ENCODE measurements at places on chromosomes 2 and 18. TPM values are rescaled to one million over a fixed set of nuclear protein-coding genes. Genes with fewer than 3 reads are reported as not detected.

DNA sequence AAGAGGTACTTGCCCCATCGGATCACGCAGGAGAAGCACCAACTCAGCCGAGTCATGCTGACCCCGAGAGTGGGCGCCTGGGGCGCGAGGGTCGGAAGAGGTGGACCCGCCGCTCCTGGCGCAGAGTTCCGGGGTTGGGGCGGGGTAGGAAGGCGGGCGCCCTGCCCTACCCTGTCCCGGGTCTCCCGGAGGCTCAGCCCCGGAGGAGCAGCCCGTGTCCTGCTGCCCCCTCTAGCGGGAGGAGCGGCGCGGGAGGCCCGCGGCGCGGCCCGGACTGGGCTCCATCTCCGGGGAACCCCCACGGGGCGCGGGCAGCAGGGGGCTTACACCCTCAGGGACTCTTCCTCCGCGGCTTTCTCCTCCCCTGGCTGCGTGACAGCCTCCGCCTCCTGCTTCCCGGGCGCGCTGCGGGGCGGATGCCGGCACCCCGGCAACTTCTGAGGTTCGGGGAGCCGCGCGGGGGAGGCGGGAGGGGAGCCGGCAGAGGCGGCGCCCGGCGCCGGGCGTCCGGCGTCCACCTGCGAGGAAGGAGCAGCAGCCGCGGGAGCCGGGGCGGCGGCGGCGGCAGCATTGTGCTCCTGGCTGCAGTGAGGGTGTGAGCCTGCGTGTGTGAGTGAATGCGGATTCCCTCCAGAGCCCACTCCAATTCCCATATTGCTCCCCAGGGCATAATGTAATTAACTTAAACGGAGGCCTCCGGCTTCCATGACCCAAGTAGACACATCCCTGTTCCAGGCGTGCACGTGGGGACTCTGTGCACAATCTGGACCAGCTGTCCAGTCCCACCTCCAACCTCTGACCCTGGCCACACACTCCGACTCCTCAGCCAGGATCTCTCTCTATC lies 7.6 kb upstream of the TNS1 start:
- DNase-seq, result no peak

DNA sequence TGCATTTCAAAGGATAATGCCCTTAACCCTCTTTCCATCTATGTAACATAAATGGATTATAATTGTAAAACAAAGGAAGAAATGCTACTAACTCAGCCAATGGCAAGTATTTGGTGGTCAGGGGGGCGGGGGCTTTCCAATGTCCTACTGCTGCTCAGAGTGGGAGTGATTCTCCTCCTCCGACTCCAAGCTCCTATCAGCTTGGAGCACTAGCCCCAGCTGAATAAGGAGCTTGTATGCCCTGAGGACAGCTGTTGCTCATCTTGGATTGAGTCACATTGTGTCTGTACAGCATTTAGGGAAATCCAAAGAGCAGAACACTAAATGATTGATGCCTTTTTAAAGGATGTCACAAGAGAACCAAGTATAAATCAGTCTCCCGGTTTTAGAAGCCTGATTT lies 105.6 kb upstream of the ZNF521 start:
- DNase-seq, result no peak

The CFAP53 gene
- total RNA-seq, result 0.18 TPM

The NRBP1 gene
- total RNA-seq, result 137 TPM

DNA sequence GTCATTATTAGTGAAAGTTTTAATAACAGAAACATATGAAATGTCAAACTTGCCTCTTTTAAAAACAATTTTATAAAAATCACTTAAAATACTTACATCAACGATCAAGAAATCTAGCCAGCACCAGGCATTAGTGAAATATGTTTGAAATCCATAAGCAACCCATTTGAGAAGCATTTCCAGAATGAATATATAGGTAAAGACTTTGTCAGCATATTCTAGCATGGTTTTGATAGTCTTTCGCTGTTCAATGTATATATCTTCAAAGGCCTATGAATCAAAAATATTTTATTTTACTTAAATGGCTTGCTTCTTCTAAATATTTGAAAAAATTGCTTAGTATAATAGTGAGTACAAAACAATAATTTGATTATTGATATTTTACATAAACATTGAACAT lies 91.1 kb downstream of the SCN3A start:
- DNase-seq, result no peak

The TUBA3D gene
- not detected for total RNA-seq

DNA sequence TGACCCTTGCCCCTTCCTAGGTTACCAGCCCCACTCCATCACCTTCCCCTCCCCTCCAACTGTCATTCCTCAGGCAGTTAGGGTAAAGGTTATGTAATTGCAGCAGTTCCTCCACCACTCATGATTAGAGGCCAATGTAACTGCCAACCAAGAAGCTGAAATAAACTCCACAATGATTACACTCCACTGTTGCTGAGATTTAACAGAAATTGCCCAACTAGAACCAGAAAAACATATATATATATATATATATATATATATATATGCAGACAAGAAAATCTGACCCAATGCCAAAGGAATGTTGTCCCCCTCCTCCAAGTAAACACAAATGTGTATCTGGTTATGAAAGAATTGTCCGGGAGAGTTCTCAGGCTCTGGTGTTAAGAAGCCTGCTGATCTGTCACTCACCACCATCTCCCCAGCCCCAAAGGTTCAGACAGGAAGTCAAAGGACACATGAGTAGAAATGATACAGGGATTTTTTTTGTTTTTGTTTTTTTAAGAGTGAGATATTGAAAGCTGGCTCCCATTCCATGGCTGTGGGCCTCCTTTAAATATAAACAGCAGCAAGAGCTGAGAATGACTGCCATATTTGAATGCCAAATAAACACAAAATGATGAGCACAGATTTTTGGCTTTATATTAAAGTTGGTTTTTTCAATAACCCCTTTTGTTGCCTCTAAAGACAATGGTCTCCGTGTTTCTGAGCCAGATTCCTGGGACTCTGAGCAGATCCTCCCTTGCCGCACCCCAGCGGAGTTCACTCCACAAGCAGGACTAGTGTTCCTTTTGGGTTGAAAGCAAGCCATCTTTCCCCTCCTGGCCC lies 127.2 kb upstream of the MAPRE2 start:
- DNase-seq, result no peak

GRCh38 chr18:46252759-46253158 lies 148.6 kb downstream of the HAUS1 start:
- DNase-seq, result no peak

DNA sequence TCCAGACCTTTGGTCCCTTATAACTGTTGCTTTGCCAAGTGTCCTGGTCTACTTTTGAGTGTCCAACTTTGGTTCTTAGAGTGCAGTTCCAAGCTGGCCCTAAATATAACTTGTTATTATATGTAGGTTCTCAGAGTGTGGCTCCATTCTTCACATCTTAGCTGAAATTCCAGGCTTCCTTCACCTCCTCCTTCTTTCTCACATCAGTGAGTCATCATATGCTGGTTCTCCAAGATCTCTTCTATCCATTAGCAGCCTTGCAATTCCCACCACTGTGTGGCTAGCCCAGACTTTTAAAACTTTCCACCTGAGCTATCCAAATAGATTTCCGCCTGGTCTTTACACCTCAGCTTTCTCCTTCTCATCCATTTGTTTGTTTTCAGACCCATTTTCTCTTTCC lies 12.6 kb upstream of the CXCR4 start:
- no peak for DNase-seq

The TEX44 gene
- not detected for total RNA-seq

DNA sequence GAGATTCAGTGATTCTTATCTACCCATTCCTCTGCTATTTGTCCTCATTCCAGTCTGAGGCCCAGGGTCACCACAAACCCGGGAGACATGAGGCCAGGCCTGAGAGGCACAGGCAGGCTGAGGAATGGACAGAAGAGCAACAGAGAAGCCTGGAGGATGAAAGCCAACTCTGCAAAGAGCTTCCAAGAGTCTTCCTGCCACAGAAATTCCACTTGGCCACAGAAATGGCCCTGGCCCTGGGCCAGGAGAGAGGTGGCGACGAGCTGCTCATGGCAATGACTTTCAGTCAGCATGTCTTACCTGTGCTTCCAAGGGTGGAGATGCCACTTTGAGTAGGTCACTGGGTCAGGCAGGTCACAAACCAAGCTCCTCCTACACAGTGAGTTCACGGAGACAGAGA lies 155.3 kb upstream of the PKDCC start:
- no peak for DNase-seq

DNA sequence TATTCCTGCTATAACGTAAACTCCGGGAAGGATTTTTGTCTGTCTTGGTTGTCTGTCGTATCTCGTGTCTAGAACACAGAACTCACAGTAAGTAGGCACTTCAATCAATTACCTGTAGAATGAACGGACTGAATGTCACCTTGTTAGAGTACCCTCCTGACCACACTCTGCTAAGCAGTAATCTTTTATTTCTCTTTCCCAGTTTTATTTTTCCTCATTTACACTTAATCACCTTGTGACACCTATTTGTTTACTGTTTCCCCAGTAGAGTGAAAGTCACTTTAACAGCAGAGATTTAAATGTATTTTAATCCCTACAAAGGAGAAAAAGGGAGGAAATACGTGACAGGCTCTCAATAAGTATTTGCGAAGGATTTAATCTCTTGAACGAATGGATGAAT lies 514 bp upstream of the EPB41L5 start:
- no peak for DNase-seq

- no peak for DNase-seq
These were observed 24.1 kb downstream of the ST8SIA5 start for GRCh38 chr18:46732801-46733200.

DNA sequence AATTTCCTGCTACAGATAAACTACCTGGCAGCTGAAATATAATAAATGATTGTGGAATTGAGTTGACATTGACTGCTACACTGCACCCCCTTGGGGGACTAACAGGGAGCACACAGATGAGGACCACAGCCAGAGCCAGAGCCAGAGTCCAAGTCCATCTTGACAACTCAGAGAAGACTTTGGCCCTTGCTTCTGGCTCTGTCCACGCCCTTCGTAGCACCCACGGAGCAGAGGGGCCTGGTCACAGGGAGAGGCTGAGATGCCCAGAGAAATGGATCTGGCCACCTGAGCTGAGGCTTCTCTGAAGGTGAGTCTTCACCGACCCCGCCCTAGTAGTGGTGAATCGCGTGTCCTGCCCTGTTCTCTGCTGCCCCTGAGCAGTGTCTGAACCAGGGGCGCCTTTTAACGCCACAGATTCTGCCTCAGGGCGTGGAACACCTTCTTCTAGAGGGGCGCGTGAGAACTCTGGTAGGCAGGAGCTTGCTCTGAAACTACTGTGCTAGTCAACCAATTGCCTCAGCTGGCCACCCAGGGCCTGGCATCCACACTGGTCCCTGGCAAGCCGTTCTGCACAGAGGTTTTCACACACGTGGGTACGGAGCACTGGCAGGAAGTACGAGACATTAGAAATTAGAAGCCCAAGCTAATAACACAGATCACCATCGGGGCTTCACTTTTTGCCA lies 35.7 kb upstream of the MAT2A start:
- DNase-seq, result no peak

DNA sequence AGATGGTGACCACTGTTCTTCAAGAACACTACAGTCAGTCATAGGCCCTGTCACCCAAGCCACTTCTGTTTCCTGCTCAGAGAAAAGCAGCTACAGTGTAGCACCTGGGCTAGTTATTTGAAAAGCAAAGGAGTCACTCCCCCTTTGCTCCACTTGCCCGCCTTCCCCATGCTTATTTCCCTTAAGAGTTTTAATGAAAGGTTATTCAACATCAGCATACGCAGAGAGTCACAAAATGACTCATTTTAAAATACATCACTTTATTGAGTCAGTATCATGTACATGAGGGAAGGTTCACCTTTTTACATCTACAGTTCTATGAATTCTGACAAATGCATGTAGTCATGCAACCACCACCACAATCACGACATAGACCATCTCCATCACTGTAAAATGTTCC lies 71.3 kb downstream of the TNFRSF11A start:
- DNase-seq, result no peak

The ARHGEF4 gene
- not detected for total RNA-seq

The HES6 gene
- 6.6 TPM for total RNA-seq

DNA sequence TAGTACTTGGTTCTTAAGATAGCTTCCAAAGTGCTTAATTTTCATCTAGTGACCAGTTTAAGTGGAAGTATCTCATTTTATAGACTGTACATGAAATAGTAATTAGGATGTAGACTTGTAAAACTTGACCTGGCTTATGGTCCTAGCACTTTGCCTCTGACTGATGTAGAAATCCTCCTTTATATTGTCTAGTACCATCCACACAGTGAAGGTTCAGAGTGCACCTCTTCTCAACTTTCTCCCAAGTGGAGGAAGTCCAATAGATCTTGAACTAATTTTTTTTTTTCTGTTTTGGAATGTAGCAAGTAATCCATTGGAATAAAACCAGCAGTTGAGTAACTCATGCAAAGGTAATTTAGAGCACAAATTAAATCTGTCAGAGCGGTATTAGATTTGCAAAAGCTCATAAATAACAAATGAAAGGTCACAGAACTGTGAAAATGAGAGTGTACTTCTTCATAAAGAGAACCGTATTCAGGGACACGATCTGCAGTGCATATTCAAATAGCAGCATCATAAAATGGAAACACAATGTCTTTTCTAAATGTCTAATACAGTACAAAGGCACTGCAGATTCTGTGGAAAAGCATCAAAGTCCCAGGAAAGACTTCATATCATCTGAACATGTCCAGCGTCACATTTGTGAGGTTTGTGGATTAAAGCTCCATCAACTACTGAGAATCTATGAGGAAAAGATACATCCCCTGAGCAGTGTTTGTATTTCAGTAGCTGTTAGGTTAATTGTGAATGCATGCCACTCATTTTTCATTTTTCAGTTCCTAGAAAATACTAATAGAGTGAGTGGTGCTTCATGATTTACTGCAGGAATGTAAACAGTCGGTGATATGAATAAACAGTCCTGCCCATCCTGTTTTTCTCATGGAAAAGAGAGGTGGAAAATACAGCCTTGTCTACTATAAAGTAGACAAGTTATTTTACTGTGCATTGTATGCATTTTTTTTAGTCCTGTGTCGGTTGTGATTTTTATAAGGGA lies 100.7 kb downstream of the LYPD6 start:
- DNase-seq, result no peak

The CPO gene
- not detected for total RNA-seq

The TACR1 gene
- total RNA-seq, result not detected

The PEX13 gene
- 36.9 TPM for total RNA-seq

- DNase-seq, result no peak
These were observed 21.2 kb downstream of the SMAD4 start for GRCh38 chr18:51051105-51051712.

DNA sequence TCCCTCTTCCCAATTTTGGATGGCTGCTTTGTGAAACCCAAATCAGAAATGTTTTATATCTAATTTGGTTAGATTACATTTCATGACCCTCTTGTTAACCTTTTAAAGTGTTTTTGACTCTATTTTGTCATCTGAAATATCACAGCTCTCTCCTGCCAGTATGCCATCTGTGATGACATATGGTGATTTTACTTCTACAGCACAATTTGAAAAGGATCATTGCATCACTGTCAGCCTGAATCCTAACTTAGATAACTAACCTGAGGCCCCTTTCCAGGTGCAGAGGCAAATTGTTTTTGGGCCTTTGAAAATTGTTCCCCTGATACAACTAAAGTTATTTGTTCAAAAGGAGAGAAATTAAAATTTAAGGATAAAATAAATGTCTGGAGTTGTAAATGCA lies 1023.4 kb upstream of the LRRTM1 start:
- DNase-seq, result no peak
